Left cardiac atrium (tissue), 4 donors: ENCODE measurements at places on chromosomes 3 and 15.

DNA sequence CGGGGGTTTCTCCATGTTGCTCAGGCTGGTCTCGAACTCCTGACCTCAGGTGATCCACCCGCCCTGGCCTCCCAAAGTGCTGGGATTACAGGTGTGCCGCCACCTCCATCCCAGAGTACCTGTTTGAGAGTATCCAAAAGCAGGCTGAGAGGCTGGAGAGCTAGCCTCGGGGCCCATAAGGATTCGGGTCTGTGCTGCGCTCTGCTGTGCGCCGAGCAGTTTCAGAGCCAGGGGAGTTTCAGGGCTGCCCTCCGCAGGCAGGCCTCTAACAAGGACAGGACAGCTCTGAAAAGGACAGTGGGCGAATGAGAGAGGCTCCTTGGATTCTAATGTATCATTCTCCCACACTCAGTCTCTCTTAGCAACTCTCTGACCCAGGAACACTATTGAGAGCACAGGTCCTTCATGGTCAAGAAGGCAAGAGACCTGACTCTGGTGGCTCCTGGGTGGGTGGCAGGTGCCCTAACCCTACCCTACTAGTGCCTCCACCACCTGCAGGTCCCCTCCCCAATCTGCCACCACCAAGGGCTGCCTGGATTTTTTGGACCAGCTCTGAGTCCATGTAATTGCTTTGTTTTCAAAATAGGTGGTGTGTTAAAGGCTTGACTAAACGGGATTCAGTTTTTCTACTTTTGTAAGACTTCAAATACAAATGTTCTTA, 27.8 kb downstream of the MAGEF1 start:
- DNase-seq = no peak

DNA sequence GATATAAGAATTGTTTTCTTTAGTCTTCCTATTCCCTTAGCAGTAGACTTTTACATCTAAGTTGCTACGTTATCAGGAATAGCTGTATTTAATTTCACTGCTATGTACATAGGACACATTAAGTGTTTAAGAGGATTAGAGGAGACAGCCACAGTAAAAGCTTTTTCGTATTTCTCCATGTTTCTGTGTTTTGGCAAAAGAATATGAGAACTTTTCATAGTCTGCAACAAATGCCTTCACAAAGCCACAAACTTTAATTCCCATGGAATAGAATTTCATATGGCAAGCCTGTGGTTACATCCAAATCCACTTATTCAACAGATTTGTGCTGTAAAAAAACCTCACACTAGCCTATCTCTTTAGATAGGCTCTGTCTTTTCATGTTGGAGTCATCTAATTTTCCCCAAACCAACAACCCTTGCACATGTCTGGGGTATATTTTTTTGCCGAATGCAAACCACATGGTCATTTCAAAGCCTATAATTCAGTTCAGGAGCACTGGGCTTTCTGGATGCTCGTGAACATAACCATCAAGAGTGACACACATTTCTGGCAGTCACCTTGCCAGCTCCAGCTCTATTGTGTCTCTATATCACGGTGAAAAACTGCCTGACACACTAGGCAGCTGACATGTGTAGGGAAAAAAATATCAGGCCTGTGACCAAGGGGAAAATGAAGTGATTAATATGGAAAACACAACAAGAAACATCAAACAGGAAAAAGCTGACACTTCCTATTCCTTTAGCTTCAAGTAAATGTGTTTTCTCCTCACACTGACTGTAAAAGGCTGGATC, 19.2 kb downstream of the PLD1 start:
- DNase-seq = no peak

- DNase-seq = no peak
These were observed 215.6 kb downstream of the RPLP1 start for GRCh38 chr15:69668039-69668705.

GRCh38 chr3:193451902-193452301, 73.3 kb upstream of the ATP13A5 start:
- DNase-seq = no peak

DNA sequence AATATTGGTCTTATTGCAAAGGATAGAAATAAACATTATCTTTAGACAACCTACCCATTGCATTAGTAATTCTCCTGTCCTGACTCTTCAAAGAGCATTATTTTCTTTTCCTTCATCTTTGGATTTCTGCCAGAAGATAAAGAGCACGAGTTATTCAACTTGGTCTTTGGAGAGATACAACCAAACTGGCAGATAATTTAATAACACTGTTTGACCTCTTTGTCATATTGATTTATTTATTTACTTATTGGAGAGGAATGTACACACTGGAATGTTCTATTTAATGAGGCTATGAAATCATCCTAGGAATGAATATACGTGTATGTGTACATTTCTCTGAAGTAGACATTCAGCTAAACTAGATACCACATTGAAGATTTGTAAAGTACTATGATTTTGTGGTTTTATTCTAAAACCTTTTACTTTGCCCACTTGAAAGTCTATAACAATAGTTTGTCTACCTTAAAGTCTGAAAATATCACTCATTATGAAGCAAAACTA, 462.1 kb downstream of the C3orf38 start:
- DNase-seq = no peak

DNA sequence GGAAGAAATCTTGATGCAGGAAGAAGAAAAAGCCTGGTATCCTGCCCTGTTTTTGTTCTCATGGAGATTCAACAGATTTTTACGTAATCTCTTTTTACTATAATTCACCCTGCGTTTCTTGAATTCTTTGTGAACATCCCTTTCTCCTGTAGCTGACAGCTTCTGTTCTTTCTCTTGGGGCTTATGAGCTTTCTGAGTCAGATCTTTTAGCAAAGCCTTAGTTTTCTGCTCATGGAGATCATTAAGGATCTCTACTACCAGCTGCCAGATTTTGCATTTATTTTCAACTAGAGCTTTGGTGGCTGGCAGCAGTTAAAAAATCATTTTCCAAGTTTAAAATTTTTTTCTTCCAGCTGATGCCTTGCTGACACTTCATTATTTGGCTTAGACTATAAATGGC, 51.6 kb downstream of the MOBP start:
- no peak for DNase-seq

DNA sequence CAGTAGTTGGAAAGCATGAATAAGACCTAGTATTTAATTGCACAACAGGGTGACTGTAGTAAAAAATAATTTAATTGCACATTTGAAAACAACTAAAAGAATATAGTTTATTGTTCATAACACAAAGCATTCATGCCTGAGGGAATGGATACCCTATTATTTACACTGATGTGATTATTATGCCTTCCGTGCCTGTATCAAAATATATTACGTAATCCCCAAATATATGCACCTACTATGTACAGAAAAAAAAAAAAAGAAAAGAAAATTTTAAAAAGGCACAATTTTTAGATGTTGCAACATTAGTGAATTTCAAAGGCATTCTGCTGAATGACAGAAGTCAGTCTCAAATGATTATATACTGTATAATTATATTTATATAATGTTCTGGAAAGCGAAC, 647.2 kb upstream of the BCHE start:
- DNase-seq = no peak

- no peak for DNase-seq
These were observed 43.4 kb downstream of the UMPS start for GRCh38 chr3:124773351-124774326.

GRCh38 chr15:64060716-64061115, 14.4 kb upstream of the DAPK2 start:
- DNase-seq = no peak

DNA sequence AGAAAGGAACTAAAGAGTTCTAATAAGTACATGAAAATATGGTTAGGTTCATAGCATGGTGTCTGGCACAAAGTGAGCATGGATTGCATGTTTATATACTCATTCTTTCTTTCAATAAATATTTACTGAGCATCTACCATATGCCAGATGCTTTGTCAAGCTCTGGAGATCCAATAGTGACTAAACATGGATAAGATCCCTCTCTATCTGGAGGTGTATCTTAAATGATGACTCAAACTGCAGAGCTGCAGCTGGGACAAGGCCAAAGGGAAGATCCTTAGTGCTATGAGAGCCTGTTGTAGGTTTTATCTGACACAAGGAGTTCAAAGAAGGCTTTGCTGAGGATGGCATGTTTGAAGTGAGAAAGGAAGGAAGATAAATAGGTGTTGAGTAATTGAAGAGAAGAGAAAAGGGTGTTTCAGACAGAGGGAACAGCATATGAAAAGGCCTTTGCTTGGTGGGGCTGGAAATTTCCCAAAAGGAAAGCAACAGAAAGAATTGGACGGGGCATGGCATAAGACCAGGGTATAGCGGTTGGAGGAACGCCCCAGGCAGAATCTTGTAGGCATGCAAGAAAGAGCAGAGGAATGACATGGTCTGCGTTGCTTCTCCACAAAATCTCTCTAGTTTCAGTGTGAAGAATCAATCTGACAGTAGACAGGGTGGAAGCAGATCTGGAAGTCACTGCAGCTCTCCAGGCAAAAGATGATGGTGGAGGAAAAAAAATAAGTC, 239.9 kb upstream of the LRTM1 start:
- DNase-seq = no peak

- no peak for DNase-seq
These were observed 218.8 kb downstream of the TBL1XR1 start for GRCh38 chr3:176978441-176978840.

GRCh38 chr3:134594331-134594741, 56.5 kb downstream of the KY start:
- no peak for DNase-seq

DNA sequence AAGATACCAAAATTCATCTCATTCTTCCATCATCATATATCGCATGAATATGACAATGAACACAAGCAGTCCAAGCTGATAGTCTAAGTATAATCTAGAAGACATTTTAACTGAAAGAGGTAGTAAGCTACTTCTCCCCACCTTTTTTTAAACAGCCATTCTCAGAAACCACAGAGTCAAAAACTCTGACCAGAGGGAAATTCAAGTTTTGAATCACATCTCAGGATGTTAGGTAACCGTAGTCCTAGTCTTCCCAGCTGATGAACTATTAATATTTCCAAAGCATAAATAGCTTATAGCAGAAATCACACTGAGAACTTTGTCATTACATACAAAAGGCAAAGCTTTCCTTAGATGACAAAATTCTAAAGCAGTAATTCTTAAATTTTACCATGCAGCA, 25.8 kb downstream of the NPTN start:
- no peak for DNase-seq
